ENCODE measurements at places on chromosomes 3 and 15.

- no peak for DNase-seq
Measured at GRCh38 chr3:12756175-12756574, 2.9 kb downstream of the TMEM40 start.

DNA sequence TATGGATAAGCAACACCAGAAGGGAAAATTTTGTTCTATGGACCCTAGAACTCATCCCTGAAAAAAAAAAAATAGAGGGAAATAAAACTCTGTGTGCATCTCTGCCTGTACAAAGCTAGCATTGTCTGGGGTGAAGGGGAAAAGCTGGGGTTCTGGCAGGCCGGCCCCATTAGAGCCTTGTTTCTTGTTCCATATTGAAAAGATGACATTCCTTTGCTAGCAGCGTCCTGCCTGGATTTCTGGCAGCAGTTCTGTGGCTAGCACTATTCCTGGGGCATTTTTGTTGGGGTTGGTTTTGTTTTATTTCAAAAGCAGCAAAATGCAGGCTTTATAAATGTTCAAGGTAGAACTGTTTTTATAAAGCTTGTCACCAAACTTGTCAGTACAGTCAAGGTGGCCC is 45.2 kb downstream of the RARB start:
- DNase-seq: no peak

GRCh38 chr3:52537726-52538421 is 1.5 kb downstream of the UQCC5 start:
- no peak for DNase-seq

DNA sequence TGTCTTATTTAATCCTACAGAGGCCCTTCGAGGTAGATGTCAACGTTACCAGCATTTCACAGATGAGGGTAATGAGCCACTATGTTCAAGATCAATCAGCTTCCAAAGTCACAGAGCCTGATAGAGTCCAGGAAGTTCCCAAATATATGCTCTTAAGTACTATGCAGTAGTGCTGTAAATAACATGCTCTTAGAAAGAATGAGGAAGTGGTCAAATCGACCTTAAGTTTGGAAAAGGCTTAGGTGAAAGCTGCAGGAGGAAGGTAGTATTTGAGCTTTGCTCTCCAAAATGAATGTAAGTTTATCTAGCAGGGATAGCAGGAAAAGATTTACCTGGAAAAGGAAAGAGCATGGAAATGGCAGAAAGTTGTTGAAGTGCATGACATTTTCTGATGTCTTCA is 234.0 kb downstream of the RBMS3 start:
- no peak for DNase-seq

DNA sequence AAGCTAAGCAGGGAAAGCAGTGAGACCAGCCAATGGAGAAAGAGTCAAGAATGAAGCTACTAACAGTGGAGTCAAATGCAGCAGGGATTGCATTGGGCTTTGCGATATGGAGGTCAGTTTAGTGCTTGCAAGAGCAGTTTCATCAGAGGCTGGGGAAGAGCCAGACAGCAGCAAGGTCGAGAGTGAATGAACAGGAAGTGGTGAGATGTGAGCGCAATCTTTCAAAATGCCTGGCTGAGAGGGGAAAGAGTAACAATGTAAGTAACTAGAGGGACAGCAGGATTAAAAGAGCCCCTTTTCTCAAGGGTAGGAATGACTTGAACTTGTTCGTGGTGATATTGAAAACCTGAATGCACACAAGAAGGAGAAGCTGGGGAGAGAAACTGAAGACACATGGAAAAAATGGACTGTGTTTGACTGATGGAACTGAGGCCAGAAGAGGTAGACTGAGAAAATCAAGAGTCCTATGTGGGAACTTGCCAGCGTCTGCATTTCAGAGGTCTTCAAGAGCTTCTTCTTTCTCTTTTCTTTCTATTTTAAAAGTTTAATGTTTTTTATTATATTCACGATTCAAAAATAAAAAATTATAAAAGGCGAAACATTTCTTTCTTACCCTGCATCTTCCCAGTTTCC is 30.6 kb upstream of the GPR160 start:
- DNase-seq: peak; percentile 57

GRCh38 chr3:108088697-108089096 is 2.1 kb downstream of the CD47 start:
- peak; percentile 48 for DNase-seq

- no peak for DNase-seq
Measured at GRCh38 chr3:195591852-195592251, 8.1 kb upstream of the APOD start.

DNA sequence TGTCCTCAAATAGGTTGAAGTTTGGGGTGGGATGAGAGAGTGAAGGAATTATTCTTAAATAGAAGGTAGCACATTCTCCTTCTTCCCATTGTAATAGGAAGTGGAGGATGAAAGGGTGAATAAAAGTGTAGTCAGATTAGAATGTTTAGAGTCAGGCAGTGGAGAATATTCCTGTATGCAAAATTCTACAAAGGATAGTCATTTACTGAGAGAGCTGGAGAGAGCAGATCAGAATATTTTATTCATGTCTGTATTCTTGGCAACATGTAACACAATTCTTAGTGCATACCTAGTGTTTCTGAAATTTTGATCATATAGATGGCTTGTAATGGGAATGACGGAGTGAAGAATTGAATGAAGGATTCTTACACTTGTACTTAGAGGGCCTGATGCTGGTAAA is 139.1 kb downstream of the LSAMP start:
- no peak for DNase-seq

GRCh38 chr15:80503319-80503952 is 99.3 kb downstream of the ARNT2 start:
- DNase-seq: peak; percentile 45

DNA sequence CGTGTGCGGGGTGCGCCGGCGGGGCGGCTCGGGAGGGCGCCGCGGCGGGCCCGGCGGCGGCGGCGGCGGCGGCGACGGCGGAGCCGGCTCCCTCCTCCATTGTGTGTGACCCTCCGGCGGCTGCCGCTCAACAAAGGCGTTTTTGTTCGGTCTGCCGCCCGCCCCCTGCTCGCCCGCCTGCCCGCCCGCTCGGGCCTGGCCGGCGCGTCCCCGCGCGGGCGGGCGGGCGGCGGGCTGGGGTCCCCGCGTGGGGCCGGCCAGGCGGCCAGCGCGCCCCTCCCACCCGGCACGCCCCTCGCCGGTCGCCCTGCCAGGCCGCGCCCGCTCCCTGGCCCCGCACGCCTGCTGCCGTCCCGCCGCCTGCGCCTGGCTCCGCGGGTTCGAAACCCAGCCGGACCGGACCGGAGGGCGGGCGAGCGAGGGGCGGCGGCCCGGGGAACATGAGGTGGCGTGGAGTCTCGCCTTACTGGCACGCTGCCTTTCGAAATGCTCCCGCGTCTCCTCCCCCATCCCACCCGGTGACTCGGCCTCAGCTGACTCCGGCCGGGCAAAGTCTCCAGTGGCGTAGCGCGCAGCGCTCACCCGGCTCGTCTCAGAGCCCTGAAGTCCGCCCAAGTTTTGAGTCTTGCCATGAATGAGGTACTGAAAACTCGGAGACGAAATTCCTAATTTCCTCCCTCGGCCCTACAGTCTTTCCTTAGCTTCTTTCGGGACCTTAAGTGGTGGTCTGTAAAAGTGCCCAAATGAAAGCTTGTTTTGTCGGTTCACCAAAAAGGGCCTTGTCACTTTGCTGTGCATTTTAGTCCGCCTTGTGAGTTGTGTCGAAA is 588 bp downstream of the MAPK6 start:
- peak; percentile 78 for DNase-seq

- DNase-seq: peak; percentile 60
Measured at GRCh38 chr15:72338617-72339321, 18.8 kb upstream of the CELF6 start.

GRCh38 chr3:52429779-52430415 is 15.0 kb downstream of the SEMA3G start:
- DNase-seq: no peak

- no peak for DNase-seq
Measured at GRCh38 chr15:40310993-40311392, 3.3 kb upstream of the PLCB2 start.

GRCh38 chr3:63779227-63779626 is 39.9 kb upstream of the C3orf49 start:
- no peak for DNase-seq

DNA sequence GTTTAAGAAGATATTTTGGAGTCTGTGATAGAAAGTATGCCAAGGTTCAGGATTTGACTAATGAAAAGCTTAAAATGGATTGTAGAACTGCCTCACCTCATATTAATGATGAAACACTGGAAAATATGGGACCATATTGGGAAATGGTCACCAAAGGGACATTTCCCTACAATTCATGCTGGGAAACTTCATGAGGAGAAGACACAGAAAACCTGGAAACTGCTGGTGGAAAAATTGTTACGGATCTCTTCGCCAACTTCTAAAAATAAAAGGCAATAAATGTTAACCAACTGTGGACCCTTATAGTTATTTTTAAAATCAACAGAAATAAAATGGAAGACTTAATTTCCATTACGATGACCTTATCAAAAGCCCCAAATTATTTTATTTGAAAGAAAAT is 97.6 kb upstream of the FRMD4B start:
- DNase-seq: no peak

GRCh38 chr15:89105147-89105546 is 16.9 kb downstream of the ABHD2 start:
- peak; percentile 98 for DNase-seq

- DNase-seq: peak; percentile 83
Measured at GRCh38 chr3:12947504-12948369, 106.4 kb upstream of the RPL32 start.

DNA sequence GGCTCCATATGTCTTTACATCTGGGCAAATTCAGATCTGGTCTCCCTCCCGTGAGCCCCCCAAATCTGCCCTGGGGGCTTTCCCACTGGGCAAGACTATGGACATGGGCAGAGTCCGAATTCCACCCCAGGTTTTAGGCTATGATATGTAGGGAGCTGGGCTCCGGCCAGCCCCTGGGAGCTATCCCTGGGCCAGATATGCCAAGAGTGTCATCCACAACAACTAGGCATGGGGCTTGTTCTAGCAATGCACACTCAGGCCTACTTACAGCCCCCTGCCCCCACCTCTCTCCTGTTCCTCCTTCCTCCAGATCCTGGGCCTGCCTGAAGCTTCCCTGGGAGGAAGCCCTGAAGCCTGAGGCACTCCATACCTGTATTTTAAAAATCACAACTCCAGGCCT is 622 bp downstream of the XIRP1 start:
- DNase-seq: no peak

GRCh38 chr15:42151736-42152135 is 4.7 kb downstream of the PLA2G4F start:
- DNase-seq: no peak

GRCh38 chr15:98951493-98952320 is 55.9 kb downstream of the PGPEP1L start:
- no peak for DNase-seq

GRCh38 chr3:78129707-78130106 is 1089.8 kb downstream of the ROBO2 start:
- DNase-seq: no peak

- DNase-seq: no peak
Measured at GRCh38 chr3:150779402-150779858, 16.5 kb upstream of the SIAH2 start.

- peak; percentile 27 for DNase-seq
Measured at GRCh38 chr3:143120716-143121240, 1.2 kb downstream of the CHST2 start.

DNA sequence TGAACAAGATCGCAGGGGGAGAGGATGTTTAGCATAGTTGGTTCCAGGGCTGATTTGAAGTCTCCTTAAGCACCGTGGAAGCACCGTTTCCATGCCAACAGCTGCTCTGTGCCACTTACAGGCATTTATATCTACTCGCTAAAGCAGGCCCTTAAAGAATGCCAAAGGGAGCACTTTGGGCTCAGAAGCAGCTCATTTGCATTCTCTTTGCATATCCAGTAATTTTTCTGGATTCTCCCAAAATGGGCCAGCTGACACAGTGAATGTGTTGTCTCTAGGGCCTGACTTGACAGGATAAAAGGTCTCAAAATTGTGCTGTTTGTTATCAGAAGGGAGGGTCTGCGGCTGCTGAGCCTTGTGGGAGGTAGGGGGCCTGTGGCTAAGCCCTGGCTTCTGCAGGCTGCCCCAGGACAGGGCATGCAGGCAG is 138.6 kb downstream of the FBLN2 start:
- no peak for DNase-seq

- DNase-seq: no peak
Measured at GRCh38 chr3:170056710-170057454, 19.1 kb downstream of the GPR160 start.

DNA sequence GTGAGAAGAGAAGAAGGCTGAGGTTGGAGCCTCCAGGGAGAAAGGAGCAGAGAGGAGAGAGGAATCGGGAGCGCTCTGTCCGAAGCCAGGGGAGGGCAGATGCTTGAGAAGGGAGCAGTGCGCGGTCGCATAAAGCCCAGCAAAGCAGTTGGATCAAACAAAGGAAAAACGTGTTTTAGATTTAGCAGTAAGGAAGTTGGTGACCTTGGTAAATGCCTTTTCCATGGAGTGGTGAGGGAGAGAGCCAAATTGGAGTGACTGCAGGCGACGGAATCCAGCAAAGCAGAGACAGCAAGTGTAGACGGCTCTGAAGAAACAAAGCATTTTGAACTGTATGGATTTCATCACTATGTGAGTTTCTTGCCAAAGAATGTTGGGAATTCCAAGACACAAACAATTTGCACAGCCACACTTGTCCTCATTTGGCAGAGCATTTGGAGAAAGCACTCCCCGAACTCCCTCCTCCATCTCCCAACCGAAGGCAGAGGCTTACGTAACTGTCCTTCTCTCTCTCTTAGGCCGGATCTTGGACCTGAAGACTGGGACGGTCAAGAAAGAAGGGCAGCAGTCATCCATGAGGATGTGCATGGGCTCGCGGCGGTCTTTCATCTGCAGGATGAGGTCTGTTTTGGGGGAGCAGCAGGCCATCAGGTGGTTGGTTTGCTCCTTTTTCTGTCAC is 103.6 kb downstream of the ARNT2 start:
- peak; percentile 99 for DNase-seq

DNA sequence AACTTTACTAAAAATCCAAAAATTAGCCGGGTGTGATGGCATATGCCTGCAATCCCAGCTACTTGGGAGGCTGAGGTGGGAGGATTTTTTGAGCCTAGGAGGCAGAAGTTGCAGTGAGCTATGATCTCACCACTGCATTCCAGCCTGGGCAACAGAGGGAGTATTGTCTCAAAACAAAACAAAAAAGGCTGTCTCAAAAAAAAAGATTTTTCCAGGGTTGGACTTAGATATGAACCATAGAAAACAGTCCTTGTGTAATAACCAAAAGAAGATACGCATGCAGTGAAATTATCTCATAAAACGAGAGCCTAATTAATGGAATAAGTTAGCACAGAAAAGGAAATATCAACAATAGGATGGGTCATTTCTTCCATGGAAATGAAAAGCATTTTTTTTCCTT is 320.4 kb upstream of the RASGRP1 start:
- DNase-seq: peak; percentile 74

- DNase-seq: no peak
Measured at GRCh38 chr3:34408088-34408487, 609.7 kb downstream of the PDCD6IP start.

GRCh38 chr15:34027606-34028005 is 11.4 kb downstream of the AVEN start:
- no peak for DNase-seq
